ENCODE measurements at places on chromosomes 7 and 10.
A peak's percentile ranks its signal among the peaks of the same experiment; 100 is the strongest.

- DNase-seq: no peak
Observed at GRCh38 chr10:113929522-113929921, 75.1 kb downstream of the NHLRC2 start.

GRCh38 chr10:30671026-30671616 is 41.6 kb upstream of the LYZL2 start:
- DNase-seq: peak; percentile 63

GRCh38 chr10:17344206-17344605 is 110.2 kb downstream of the ST8SIA6 start:
- no peak for DNase-seq

GRCh38 chr7:81725003-81725811 is 44.6 kb downstream of the HGF start:
- no peak for DNase-seq

DNA sequence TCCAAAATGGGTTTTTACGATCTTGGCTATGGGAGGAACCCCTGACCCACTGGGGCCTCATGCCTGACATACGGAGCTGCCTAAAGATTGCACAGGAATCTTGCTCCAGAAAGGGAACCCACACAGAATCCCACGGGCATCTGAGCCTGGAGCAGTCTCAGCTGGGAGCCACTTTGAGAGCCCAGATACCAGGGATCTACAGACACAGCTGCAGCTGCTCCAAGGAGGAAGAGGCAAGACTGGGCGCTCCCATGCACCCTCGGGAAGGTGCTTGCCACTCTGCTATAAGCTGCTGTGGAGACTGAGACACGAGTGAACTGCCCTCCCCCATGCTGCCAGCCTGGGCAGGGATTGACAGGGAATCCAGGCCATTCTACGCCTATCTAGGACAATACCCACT is 202.5 kb downstream of the REEP3 start:
- DNase-seq: no peak

DNA sequence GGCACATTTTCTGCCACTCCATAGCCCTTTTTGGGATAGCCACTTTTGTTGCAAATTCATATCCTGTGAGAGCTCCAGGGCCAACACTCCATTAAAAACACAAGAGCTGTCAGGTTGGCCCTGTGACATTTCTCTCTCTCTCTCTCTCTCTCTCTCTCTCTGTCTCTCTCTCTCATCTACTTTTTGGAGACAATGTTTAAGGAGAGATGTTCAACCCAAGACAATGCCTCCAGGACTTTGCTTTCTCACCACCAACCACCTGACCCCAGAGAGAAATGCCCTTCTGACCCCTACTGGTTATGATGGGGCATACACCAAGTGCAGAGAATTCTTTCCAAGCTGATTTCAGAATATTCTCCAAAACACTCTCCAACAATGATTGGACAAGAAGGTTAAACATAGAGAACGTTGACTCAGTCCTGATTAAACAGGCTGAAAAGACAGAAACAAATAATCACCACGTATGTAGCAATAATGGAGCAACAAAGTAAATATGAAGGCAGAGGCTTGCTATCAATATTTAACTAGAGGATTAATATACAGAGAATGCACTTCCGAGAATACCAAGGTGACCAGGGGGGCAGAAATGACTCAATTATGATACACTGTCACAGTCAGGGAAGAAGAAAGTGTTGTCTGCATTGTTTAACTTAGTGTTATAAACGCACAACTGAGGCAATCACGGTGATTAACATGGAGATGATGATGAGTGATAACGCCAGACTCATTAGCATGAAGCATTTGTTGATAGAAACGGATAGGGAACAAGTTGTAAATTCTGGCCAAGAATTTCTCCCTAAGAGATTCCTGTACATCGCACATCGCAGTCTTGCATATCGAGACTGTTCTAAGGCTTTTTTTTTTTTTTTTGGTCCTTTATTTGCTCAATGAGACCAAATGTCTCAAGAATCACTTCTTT is 178.5 kb downstream of the NRP1 start:
- peak; percentile 51 for DNase-seq

DNA sequence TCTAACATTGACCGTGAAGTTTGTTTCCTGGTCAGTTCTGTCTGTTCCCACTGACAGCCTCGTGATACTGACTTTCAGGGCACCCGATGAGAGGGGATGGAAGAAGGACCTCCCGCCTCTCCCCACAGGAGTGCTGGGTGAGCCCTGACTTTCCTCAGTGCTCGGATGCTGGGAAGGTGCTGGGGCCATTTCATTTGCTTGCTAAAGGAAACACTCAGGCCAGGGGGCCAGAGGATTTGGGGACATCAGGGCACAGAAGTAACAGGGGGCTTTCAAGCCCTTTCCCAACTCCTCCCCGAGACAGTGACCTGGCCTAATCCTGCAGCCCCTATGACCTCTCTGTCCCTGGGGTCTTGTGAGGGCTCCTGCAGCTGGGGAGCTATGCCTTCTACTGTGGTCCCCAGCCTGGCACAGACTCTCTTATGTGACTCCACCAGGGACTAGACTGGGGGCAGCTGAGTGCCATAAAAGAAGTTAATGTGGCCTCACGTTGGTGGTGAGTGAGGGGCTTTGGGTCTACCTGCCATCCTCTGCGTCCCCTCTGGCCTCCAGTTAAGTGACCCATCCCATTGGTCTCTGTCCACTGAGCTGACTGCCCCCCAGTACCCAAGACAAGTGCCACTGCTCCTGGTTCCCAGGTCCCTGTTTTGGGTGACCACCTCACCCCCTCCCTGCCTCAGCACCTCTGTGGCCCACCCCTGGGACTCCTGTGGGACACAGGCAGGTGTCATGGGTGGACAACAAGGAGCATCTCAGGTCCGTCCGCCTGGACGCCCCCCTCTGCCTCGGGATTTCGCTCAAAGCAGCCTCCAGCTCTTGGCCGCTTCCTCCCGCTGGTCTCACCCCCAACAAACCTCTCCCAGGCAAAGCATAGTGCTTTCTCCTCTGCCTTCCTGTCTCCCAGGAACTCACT is 33.4 kb upstream of the HSPA12A start:
- no peak for DNase-seq

DNA sequence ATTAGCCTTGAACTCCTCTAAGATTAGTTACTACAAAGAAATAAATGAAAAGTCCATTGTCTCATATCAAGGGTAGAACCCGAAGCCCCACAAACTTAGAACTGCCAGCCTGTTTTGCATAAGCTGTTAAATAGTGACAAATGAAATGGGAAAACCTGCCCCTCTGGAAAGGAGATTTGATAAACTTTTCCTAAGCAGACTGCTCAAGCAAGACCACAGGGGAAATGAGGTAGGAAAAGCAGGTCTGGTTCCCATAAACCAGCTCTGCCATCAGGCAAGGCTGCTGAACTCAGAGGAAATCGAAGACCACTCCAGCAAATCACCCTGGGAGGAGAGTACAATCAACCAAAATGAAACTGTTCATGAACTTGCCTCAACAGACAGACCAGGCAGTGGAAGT is 181.5 kb upstream of the AOAH start:
- DNase-seq: no peak
